Activated CD4-positive, alpha-beta T cell treated with anti-CD3 and anti-CD28 coated beads, Interleukin-2, amount 10 ng/mL, durations not matched to agents 24 days and 14 days (primary cell): ENCODE measurements at places on chromosomes 2 and 18. TPM values are rescaled to one million over a fixed set of nuclear protein-coding genes. Genes with fewer than 3 reads are reported as not detected.

DNA sequence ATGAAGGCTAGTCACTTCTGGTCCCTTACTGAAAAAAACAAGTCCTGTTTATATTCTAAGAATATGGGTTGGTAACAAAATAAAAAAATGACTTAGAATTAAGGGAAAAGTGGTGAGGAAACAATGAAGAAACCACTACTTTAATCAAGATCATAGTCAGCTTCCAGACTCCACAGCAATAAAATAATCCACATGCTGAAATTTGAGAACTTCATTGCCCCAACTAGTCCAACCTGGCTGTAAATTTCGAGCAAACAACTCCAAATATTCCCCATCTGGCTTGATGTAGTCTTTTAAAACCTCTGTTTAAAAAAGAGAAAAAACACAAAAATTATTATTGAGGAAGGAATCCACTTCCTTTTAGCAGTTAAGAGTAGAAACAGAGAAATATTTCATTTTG is 32.5 kb downstream of the METTL4 start:
- DNase-seq: no peak

DNA sequence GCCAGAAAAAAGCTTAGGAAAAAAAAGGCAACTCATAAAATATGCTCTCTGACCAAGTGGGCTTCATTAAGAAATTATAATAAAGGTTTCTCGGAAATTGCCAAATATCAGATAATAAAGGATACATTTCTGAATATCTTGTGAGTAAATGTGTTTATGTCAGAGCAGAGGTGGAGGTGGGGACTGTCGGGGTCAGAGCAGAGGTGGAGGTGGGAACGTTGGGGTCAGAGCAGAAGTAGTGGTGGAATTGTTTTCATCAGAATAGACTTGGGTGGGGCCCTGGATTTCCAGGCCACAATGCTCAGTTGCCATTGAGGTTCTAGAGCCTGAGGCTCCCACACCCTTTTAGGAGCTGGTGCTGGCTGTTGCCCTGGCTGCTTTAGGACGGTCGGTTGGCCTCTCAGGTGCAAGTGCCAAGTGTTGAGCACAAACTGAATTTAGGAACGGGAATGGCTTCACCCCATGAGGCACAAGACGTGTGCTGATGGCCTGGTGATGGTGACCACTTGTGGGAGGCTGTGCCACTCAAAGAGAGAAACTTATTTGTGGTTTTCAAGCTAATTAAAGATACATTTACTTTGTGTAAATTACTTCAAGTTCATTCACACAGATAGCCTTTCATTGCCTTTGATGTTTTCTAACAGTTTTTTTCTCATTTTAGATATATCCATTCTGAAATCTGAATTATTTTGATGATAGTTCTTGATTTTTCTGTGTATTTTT is 131.5 kb downstream of the ATP9B start:
- DNase-seq: peak; percentile 65

DNA sequence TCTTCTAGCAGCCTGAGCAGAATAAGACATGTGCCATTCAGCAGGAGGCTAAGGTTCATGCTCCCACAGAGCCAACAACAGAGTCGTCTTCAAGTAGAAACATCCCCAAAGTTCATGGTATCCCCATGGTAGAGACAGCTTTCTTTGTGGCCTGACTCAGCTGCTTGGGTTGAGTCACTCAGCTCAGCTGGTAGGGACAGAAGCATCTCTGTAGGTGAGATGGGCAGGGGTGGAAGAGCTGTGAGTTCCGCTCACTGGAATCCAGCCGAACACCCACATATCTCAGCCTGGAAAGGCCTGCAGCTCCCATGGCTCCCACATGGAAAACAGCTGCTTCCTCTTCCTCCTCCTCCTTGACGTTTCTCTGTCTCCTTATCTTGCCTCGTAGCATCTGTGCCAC is 792.7 kb downstream of the RNF144A start:
- DNase-seq: no peak

WNT10A gene
- total RNA-seq: 0.12 and 0.28 TPM in 2 replicates

TXNDC9 gene
- total RNA-seq: 42.1 TPM in 2 replicates

DNA sequence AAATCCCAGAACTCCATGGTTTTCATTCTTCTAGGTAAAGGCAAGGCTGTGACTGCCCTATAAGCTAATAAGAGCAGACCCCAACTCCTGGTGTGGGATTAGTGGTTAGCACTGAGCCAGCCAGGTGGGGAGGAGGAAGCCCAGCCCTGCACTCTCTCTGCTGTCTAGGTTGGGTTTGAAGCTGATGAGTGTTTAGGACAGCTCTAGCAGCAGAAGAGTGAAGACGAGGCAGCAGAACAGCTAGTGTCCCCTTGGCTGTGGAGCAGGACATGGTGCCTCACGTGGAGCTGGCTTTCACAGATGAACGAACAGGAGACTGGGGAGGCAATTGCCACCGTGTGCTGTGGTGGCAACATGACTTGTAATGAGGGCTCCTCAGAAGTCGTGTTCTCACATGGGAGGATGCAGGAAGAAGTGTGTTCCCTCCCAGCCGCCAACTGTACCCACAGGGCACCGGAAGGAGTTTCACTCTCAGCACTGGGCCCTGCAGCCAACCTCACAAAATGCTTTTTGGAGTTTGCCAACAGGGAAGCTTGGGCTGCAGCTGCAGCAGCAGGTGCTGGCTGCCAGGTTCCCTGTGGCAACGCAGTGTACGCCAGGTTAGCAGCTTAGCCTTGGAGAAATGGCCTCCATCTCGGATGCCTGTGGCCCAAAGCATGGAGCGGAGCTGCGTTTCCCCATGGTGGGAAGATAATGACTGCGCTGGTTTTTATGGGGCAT is 328.2 kb downstream of the SETBP1 start:
- no peak for DNase-seq

DNA sequence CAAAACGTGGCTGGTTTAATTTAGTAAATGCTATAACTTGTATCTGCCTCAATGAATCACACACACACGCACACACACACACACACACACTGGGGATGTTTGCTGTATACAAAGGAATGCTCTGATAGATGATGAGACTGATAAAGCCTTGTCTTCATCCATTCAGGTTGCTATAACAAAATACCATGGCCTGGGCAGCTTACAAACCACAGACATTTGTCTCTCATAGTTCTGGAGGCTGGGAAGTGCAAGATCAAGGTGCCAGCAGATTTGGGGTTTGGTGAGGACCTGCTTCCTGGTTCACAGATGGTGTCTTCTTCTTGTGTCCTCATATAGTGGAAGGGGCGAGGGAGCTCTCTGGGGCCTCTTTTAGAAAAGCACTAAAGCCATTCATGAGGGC is 149.5 kb upstream of the HDAC4 start:
- DNase-seq: no peak

ATIC gene
- 316 and 322 TPM in 2 replicates for total RNA-seq

SERPINB4 gene
- not detected in 2 replicates for total RNA-seq

DNA sequence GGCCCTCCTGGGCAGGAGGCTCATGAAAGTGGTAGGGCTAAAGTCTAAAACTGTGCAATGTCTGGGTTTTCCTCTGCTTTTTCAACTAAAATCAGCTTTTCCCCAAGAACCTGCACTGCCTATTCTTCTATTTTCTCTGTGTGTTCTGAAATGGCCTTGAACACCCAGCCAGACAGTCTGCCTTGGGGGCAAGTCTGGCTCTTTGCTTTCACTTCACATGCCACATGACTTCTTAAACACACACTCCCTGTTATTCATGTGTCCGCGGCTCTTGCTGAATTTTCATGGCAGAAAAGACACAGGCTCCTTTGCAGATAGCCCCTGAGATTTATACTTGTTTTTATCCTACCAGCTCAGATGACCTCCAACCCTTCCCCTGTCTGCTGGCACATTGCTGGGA is 10.6 kb upstream of the RPIA start:
- no peak for DNase-seq

CRYGD gene
- total RNA-seq: not detected in 2 replicates

DNA sequence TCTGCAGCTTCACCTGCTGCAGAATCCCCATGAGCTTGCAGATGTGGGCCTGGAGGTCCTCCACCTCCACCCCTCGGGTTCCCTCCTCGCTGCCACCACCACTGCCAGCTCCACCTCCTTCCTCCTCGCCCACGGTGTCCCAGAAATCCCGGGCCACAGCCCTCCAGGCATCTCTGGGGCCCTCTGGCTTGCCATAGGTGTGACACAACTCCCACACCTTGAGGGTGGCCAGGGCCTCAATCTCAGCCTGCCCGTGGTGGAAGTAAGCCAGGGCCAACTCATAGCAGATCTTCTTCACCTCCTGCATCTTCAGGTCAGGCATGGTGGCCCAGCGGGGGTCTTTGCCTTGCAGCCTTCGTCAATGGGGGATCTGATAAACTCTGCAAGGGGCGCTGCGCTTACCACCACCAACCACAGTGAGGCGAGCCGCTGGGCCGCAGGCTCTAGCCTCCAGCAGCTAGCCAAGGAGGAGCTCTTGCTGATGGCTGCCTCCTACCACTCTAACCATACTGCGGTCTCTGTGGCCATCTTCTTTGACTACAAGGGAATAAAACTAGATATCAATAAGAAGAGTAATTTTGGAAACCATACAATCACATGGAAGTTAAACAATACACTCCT is 36.1 kb upstream of the ANKRD62 start:
- peak; percentile 40 for DNase-seq

TRIM43 gene
- not detected in 2 replicates for total RNA-seq

DNA sequence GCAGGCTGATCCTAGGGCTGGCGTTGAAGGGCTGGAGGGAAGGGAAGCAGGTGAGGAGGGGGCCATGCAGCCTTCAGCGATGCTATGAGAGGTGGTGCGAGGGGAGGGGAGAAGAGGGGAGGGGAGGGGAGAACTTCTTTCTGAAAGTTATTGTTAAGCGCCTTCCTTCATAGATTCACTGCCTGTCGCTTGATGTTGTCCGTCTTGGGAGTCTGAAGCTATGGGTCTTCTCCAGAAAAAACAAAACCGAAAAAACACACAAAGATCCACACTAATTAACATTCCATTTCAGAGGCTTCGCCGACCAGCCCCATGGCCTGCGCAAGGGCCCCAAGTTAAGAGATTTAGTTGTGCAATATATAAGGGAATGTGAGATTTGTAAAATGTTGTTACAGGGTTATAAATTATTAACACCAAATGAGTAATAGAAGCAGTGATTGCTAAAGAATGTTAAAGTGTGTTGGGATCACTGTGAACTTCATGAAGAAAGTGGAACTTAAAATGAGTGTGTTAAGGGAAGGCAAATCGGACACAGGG is 758 bp downstream of the CFAP221 start:
- DNase-seq: no peak

DNA sequence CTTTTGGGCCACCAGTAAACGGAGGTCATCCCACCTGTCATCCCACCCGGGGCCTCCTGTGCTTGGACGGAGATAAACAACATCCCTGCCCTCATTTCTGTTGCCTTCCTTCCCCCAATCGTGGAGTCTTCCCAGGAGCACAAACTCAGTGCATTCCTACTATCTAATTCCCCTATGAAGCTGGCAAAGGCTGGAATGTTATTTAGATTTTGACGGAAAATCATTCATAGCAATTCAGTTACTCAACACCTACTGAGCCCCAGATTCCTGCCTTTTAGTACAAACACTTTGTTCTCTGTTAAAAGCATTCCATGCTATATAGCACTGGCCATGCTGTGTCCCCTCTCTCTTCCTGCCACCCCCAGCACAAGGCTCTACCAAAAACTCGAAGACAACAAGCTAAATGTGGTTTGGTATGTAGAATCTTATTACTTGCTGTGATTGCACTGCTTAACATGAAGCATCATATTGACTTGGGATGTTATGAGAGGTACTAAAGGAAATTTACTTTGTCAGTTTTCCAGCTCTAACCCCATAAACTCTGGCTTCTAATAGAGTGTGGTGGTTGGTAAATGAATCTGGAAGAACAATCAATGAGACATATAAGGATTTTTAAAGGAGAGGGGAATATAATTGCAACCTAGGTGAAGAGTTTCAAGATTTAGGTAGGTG is 32.3 kb upstream of the IMPA2 start:
- DNase-seq: no peak

GRCh38 chr18:54119524-54120019 is 104.9 kb downstream of the MBD2 start:
- DNase-seq: peak; percentile 79

STAT4 gene
- total RNA-seq: 47.9 and 50.8 TPM in 2 replicates

- DNase-seq: no peak
Observed at GRCh38 chr2:6216234-6216633, 524.0 kb downstream of the SOX11 start.

DNA sequence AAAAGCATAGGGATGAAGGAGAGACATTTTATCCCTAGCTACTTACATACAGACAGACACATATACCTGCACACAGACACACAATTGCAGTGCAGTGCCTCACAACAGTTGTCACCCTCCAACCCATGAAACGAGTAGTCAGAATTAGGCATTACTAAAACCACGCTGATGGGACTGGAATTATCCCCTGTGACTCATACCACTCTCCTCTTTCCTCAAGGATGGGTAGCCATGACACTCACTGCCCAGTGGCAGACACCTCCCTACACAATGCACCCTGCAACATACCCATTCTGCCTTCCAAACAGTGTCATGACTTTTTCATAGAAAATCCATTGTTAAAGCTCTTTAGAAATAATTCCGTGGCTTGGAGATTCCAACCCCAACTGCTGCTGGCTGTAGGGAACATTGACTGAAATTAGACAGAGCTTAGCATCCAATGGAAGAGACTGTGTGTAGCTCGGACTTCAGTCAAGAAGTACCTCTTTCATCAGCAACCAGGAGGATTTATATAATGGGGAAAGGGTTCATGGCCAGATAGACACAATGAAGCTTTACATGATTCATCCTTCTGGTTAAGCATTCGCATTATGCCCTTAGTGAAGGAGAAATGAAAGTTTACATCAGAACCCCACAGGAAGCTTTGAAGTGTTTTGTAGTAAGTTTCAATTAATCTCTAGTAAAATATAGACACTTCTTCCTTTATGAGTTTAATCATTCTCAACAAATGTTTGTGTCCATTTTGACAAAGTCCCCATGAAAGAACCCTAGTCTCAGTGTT is 155.2 kb downstream of the FBXO15 start:
- no peak for DNase-seq

ABHD1 gene
- total RNA-seq: 0.23 and 0.28 TPM in 2 replicates

DNA sequence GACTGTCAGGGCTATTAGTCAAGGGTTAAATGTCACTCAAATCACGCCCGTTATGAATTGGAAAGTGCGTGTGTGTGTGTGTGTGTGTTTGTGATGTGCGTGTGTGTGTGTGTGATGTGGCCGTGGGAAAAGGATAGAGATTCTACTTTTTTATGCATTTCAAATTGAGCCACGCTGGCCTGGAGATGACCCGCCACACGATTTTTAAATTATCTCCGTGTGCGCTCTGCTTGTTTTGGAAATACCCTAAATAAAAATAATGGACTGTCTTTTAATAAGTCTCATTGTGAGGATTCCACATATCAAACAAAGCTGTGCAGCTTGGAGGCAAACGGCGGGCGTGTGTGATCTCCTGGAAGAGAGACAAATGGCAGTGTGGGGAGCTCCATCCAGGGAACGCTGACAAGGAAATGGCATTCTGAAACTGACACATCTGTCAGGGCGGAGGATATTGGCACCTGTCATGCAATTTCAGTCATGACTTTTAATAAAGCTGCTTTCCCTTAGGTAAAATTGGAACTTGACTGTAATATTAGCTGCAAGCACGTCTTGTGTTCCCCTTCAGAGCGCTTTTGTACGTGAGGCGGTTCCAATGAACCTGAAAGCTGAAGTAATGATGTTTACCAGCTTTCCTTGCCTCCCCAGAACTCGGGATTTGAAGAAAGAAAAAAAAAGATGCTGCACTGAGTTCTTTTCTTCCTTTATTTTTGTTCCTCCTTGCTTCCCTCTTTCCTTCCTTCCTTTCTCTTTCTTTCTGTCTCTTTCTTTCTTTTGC is 381.8 kb upstream of the SMIM21 start:
- DNase-seq: no peak
